Esophagus muscularis mucosa (tissue), 4 donors: ENCODE measurements at places on chromosomes 6 and 20. TPM values are rescaled to one million over a fixed set of nuclear protein-coding genes. Genes with fewer than 3 reads are reported as not detected.

- no peak for DNase-seq
- no peaks in the 10 kb centered on the region for H3K27me3 ChIP-seq
- no peak overlapping the region for H3K4me3 ChIP-seq
These were observed 125.5 kb downstream of the ELOVL4 start for GRCh38 chr6:79821859-79822258.

- H3K4me1 ChIP-seq, result peaks cover 8% of the 10 kb centered on the region
- H3K36me3 ChIP-seq, result peaks cover 44% of the 10 kb centered on the region
- no peak overlapping the region for H3K27ac ChIP-seq
These were observed 277.5 kb downstream of the UST start for GRCh38 chr6:149024361-149024760.

DNA sequence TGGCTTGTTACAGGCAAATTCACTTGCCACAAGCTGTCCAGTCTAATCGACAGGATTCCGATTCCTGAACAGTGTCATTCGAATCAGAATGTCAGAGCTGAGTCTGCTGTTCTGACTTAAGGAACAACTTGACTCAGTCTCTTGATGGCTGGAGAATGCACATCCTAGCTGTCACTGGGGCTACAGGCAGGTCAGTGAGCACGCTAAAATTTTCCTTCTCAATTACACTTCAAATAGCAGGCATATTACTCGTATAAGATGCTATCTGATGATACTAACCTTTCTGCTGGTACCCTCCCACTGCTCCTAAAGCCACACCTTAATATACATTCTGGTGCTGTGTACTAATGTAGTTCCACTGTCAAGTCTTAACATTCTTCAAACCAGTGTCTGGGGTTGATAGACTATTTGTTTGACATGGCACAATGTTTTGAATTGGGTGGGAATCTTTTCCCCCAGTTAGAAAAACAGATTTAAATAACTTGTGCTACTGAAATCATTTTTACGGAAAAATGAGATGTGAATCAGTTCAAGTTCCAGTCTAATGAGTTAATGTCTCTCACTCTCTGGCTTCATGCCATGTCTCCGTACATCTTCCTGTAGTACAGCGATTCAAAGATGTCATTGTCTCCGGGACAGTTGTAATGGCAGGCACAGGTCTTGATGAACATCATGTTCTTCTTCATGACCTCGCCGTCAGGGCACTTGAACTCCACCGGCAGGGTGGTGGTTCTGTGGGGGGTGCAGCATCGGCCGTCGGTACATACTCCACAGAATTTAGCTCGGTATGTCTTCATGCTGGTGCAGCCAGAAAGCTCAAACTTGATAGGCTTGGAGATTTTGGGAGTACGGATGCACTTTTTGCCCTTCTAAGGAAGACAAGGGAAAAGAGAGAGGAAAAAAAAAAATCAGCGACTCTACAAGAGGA is 2.2 kb downstream of the CCN2 start:
- H3K36me3 ChIP-seq, result no peaks in the 10 kb centered on the region
- peaks cover 35% of the 10 kb centered on the region for H3K4me1 ChIP-seq
- no peaks in the 10 kb centered on the region for H3K27me3 ChIP-seq
- peak overlapping the region; percentile 94 for H3K4me3 ChIP-seq
- H3K27ac ChIP-seq, result peak overlapping the region; percentile 97
- DNase-seq, result no peak

Gene THEMIS
- total RNA-seq, result 0.39 TPM

DNA sequence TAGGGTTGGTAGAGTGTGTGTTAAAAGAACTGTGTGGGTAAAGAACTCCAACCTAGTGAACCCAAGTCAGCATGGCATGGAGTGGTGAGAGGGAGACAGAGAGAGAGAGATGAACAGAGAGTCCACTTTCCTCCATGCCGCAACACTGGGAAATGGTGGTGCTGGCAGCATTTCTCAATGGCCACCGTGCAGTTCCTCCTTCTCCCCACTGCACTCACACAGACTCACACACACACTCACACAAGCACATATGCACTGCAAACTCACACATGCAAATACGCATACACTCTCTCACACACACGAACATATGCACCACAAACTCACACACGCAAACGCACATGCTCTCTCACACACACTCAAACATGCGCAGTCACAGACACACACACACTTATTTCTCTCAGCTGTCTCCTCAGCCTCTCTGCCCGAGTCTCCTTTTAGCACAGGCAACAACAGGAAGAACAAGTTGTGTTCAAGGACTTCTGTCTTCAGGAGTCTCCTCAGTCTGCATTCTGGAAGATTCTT is 66.5 kb upstream of the LY86 start:
- H3K36me3 ChIP-seq, result no peaks in the 10 kb centered on the region
- peak; percentile 86 for DNase-seq
- H3K27me3 ChIP-seq, result no peaks in the 10 kb centered on the region
- H3K27ac ChIP-seq, result no peak overlapping the region

DNA sequence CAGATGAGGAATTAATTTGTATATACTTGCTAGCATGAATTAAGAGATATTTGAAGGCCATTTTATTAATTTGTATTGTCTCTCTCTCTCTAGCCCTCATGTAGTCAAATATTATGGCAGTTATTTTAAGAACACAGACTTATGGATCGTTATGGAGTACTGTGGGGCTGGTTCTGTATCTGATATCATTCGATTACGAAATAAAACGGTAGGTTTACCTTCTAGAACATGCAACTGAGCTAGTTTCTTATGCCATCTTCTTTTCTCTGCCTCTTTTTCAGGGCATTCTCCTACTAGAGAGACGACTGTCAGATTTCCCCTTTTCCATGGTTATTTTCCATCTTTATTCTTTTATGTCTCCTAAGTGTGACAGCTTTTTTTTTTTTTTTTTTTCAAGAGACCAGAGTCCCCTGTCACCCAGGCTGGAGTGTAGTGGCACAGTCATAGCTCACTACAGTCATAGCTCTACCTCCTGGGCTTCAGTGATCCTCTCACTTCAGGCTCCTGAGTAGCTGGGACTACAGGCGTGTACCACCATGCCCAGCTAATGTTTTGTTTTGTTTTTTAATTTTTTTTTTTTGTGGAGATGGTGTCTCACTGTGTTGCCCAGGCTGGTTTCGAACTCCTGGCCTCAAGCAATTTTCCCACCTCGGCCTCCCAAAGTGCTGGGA is 15.6 kb downstream of the STK4 start:
- peaks cover 67% of the 10 kb centered on the region for H3K36me3 ChIP-seq
- H3K4me3 ChIP-seq, result no peak overlapping the region
- no peaks in the 10 kb centered on the region for H3K27me3 ChIP-seq

Gene TMEM244
- not detected for total RNA-seq

GRCh38 chr6:157962601-157963302 is 18.9 kb upstream of the SYNJ2 start:
- no peak for DNase-seq
- no peak overlapping the region for H3K27ac ChIP-seq
- H3K4me3 ChIP-seq, result no peak overlapping the region
- no peaks in the 10 kb centered on the region for H3K27me3 ChIP-seq
- H3K36me3 ChIP-seq, result no peaks in the 10 kb centered on the region
- H3K4me1 ChIP-seq, result no peaks in the 10 kb centered on the region

Gene MYMX
- total RNA-seq, result not detected

- no peak overlapping the region for H3K4me3 ChIP-seq
- peaks cover 100% of the 10 kb centered on the region for H3K4me1 ChIP-seq
- peak; percentile 91 for DNase-seq
- no peaks in the 10 kb centered on the region for H3K27me3 ChIP-seq
These were observed 42.6 kb downstream of the DSTN start for GRCh38 chr20:17612287-17612991.

DNA sequence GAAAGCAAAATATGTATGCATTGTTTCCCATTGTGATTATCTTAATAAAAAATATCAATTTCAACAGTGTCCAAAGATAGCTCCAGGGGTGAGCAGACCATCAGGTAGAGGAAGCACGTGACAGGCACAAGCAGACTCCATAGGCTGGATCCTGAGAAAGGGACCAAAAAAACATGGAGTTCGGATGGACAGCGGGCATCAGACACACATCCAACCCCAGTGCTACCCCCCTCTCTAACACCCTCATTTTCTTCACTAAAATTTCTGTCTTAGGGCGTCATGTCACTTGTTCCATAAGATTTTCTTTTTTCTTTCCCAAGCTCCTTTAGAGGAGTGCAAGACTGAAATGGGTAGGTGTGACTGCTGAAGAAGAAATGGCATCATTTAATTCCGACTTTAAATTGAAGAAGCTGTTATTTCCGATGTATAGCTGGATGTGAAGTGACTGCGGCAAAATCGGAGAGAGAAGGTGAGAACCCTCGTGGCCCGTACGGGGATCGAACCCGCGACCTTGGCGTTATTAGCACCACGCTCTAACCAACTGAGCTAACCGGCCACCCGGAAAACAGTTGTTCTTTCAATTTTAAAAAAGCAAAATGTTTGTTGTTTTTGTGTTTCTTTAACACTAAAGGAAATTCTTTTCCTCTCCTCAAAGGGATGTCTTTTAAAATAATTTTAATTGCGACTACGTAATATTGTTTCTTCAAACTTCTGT is 10.3 kb upstream of the PRSS16 start:
- H3K4me3 ChIP-seq, result no peak overlapping the region
- DNase-seq, result no peak
- no peak overlapping the region for H3K27ac ChIP-seq
- H3K4me1 ChIP-seq, result no peaks in the 10 kb centered on the region
- H3K27me3 ChIP-seq, result peaks cover 94% of the 10 kb centered on the region
- no peaks in the 10 kb centered on the region for H3K36me3 ChIP-seq

Gene RBPJL
- not detected for total RNA-seq

DNA sequence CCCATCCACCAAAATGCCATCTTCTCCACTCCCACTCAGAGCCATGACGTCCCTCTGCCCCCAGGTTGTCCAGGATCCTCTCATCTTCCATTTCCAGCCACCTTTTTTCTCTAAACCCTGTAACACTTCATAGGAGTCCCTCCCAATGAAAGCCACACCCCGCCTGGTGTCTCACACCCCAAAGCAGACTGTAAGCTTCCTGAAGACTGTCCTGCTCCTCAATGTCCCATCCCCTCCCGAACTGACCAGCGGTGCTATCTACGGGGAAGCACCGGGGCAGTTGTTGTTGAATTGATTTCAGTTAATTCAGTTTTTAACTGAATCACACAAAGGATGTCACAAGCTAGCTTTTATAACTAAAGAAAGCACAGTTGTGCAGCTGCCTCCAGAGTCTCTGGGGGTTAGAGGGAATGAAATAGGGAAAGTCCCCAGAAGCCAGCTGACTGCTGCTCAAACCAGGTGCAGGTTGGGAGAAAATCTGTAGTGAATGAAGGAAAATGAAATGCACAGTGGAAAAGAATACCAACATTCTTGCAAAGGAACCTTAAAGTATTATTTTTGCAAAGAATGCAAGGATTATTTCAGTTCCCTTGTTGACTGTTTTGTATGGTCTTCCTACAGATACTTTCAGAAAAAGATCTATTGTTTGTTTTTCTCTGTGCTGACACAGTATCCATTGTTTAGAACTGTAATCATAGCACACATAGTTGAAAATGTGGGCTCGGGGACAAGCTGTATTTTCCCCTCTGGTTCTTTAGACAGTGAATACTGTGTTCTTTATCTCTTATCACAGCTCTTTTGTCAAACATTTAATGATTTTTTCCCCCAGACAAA is 222.6 kb upstream of the QKI start:
- no peak for DNase-seq
- no peaks in the 10 kb centered on the region for H3K27me3 ChIP-seq
- H3K4me1 ChIP-seq, result peaks cover 5% of the 10 kb centered on the region
- H3K36me3 ChIP-seq, result no peaks in the 10 kb centered on the region
- H3K4me3 ChIP-seq, result no peak overlapping the region
- no peak overlapping the region for H3K27ac ChIP-seq

- H3K36me3 ChIP-seq, result peaks cover 6% of the 10 kb centered on the region
- DNase-seq, result no peak
- H3K4me1 ChIP-seq, result no peaks in the 10 kb centered on the region
- H3K27me3 ChIP-seq, result no peaks in the 10 kb centered on the region
- H3K27ac ChIP-seq, result no peak overlapping the region
These were observed 73.5 kb downstream of the AKAP7 start for GRCh38 chr6:131208787-131209186.

Gene TREML1
- total RNA-seq, result 0.32 TPM

- H3K27ac ChIP-seq, result no peak overlapping the region
- H3K36me3 ChIP-seq, result no peaks in the 10 kb centered on the region
- peaks cover 5% of the 10 kb centered on the region for H3K4me1 ChIP-seq
- H3K27me3 ChIP-seq, result no peaks in the 10 kb centered on the region
- DNase-seq, result no peak
- H3K4me3 ChIP-seq, result no peak overlapping the region
These were observed 127.2 kb downstream of the ARID1B start for GRCh38 chr6:156904176-156904967.

Gene OR2J1
- not detected for total RNA-seq

Gene FNDC11
- total RNA-seq, result 0.83 TPM

Gene HLA-DRB5
- 71.0 TPM for total RNA-seq

DNA sequence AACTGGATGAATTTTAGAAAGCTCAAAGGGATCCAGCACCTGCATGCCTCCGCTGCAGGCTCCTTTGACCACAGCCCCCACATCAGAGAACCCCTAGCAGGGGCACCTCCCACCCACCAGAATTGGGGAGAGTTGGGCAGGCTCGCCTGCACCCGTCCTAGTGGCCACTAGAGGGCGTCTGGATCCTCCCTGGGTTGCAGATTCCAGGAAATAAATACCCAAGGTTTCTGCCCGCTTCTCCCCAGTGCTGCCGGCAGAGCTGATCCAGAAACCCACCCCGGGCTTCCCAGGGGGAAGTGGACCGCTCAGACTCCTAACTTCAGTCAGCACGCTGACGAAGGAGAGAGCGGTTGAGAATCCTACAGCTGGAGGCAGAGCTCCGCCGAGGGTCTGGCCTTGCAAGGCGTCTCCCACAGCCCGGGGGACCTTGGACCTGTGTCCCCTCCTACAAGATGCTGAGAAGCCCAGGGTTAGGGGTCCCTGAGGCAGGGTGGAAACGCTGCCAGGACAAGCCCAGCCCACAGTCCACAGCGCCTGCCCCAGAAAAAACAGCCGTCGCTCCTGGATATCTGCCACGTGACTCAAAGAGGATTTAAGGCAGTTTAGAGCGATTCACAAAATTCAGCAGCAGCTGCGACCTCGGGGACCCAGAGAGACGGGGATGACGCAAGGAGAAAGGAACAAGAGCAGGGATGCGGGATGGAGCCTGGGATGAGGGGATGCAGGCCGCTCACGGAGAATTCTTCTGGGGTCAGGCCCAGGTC is 32.6 kb upstream of the PHACTR3 start:
- H3K4me3 ChIP-seq, result peak overlapping the region; percentile 44
- no peak for DNase-seq
- H3K27ac ChIP-seq, result peak overlapping the region; percentile 55

- no peak for DNase-seq
- H3K27ac ChIP-seq, result peak overlapping the region; percentile 55
- H3K36me3 ChIP-seq, result no peaks in the 10 kb centered on the region
- H3K4me3 ChIP-seq, result peak overlapping the region; percentile 73
These were observed 2.3 kb downstream of the RNF144B start for GRCh38 chr6:18389479-18389878.
